LNCaP clone FGC (cell line): ENCODE measurements at places on chromosomes 3 and 15.

- DNase-seq = no peak
Measured at GRCh38 chr3:170585937-170586310, at the start of gene SLC7A14. Gene SLC7A14, minus strand, starts transcription at chr3:170586075. Its CDS starts 59,139 bp downstream, at chr3:170526936.

DNA sequence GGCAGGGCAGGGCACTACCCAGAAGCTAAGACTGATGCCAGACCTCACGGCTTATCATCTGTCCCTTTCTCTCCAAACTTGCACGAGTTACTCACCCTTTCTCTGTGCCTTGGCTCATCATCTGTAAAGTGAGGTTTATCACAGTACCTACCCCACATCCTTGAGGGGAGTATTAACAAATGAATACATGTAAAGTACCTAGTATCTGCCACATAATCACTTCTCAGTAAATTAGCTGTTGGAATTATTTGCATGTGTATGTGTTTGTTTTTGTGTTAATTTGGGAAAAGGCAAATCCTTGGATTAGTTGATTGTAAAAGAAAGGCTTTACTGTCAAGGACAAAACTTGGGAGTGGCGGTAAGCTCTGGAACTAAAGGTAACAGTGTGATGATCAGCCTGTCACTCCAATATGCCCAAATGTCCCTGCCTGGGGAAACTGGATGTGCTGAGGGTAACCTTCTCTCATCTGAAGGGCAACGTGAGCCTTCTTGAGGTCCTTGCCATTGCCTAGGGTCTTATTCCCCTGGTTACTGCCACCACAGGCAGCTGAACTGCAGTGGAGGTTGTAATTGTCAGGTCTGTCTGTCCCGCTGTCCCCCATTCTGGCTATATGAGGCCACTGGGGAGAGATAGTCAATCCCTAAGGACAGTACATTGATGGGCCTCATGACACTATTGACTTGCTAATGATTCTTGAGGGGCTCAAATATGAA is 269.4 kb downstream of the CLSTN2 start:
- DNase-seq = no peak

GRCh38 chr15:58551084-58551763 is 119.4 kb downstream of the LIPC start:
- no peak for DNase-seq

GRCh38 chr15:37907136-37907535 is 27.3 kb upstream of the TMCO5A start:
- DNase-seq = no peak

GRCh38 chr3:129429080-129429451 is 630 bp upstream of the EFCAB12 start:
- no peak for DNase-seq

- DNase-seq = peak; percentile 90
Measured at GRCh38 chr3:170869645-170870593, at the start of gene RPL22L1. Gene RPL22L1, minus strand, starts transcription at chr3:170870195. Its CDS starts 28 bp downstream, at chr3:170870167.

- DNase-seq = no peak
Measured at GRCh38 chr3:189836795-189837194, 205.6 kb downstream of the TP63 start.

DNA sequence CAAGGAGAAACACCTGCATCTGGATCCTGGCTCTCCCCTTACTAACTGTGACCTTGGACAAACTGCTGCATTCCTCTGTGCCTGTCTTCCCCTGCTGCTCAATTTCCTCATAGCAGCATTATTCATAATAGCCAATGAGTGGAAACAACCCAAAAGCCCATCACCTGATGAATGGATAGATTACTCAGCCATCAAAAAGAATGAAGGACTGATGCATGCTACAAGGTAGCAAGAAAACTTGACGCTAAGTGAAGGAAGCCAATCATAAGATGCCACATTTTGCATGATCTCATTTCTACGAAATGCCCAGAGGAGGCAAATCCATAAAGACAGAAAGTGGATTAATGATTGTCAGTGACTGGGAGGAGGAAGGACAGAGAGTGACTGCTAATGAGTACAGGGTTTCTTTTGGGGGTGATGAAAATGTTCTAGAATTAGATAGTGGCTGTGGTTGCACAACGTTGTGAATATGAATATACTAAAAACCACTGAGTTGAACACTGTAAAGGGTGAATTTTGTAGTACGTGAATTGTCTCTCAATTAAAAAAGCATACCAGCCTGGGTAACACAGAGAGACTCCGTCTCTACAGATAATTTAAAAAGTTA is 11.2 kb downstream of the IGDCC4 start:
- DNase-seq = no peak

GRCh38 chr15:49300856-49301255 is 122.2 kb upstream of the FGF7 start:
- no peak for DNase-seq

- DNase-seq = no peak
Measured at GRCh38 chr15:67365994-67366393, 111.4 kb downstream of the IQCH start.

GRCh38 chr3:76972624-76973296 is 67.1 kb upstream of the ROBO2 start:
- DNase-seq = no peak

DNA sequence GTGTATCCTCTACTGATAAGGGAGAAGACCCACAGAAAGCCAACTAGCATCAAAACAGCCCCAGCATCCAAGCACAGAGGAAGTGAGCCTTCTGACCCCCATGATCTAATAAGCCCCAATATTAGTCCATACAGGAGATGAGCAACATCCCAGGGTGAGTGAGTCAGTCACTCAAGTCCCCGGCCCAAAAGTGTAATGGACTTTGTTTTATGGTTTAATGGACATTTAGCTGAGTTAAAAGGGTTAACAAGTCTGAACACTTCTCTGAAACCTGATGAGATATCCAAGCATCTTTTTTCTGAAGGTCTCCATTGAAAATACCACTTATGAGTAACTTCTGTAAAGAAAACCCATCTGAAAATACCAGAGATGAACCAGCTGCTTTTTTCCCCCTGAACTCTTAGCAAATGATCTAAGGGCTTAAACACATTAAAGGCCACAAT is 115.6 kb downstream of the GREM1 start:
- no peak for DNase-seq

DNA sequence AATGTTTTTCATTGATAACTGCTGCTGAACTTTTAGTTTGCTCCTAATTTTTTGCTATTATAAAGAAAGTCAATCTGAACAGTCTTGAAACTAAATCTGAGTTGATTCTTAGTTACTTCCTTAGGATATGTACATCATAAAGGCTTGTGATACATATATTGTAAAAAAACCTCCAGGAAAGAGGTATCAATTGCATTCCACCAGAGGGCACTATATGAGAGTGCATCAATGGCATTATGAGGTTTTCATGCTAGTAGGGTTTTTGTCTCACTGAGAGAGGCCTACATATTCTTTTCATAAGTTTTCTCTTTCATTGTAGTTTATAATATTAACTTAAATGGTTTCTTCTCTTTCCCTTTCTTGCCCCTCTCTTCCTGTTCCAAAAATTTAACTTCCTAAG is 46.9 kb downstream of the PIK3R4 start:
- DNase-seq = peak; percentile 14

- DNase-seq = no peak
Measured at GRCh38 chr3:150484410-150484809, 61.9 kb downstream of the SERP1 start.

DNA sequence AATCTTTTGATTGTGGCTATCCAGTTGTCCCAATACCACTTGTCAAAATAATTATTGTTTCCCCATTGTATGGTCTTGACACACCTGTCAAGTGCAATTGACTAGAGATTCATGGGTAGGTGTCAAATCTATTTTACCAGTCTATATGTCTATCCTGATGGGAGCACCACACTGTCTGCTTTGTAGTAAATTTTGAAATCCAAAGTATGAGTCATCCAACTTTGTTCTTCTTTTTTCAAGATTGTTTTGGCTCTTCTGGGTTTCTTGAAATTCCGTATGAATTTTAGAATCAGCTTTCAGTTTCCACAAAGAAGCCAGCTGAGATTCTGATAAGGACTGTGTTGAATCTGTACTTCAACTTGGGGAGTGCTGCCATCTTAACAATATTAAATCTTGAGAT is 71.9 kb downstream of the CSNK1G1 start:
- no peak for DNase-seq

DNA sequence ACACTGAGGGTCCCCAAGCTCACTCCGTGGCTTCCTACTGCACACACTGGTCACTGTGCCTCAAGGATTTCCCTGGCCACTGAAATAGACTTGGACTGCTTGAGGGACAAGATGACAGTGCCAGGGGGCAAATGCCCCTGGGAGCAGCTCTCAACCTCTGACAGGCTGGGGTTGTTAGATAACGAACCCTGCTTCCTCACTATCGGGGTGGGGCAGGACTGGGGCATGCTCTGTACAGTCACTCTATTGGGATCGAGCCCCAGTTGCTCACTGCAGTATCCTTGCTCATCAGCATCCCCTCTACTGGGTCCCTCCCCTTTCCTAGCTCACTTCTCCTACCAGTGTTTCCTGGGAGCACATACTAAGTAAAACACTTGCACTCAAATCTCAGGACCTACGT is 610.8 kb downstream of the NTRK3 start:
- DNase-seq = no peak

DNA sequence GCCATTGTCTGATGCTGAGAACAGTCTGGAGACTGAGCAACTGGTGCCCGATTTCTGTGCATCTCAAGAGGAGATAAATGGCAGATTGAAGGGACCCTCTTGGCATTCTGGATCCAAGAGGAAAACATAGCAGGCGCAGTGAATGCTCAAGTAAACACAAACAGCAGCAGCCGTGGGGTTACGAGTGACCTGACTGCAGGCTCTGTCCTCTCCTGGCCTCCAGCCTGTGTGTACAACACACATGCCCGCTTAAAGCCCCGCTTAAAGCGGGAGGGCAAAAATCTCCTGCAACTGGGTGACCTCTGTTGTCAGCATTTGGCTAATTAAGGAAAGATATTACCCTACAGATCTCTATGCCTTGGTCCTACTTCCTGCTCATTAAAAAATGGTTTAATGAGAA is 120.5 kb downstream of the GREM1 start:
- no peak for DNase-seq

- no peak for DNase-seq
Measured at GRCh38 chr15:39908186-39908585, 11.9 kb downstream of the GPR176 start.

GRCh38 chr15:35751413-35752133 is 205.6 kb upstream of the DPH6 start:
- peak; percentile 25 for DNase-seq

- DNase-seq = peak; percentile 8
Measured at GRCh38 chr15:80885016-80885579, 104.5 kb downstream of the MESD start.

DNA sequence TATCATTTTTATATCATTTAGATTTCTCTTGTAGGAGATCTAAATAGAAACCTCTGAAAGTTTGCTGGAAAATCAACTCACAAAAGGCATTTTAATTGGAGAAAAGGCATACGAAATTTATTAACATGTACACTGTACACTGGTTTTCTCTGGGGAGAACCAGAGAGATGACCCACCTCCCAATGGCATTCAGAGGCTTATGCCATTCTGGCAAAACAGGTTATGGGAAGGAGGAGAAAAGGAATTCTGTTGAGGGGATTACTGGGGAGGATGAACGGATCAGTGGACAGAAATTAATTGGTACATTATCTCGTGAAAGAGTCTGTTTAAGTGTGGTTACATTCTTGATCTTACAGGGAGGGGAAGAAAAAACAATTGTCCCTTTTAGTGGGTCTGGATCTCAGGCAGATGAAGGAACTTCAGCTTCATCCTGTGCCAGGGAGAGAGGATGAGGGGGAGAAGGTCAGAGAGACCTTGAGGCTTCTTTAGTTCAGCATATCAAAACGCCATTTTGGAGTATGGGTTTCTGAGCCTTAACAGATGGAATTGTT is 16.5 kb downstream of the RAB11A start:
- DNase-seq = no peak

GRCh38 chr3:115165266-115165665 is 18.2 kb upstream of the ZBTB20 start:
- no peak for DNase-seq

DNA sequence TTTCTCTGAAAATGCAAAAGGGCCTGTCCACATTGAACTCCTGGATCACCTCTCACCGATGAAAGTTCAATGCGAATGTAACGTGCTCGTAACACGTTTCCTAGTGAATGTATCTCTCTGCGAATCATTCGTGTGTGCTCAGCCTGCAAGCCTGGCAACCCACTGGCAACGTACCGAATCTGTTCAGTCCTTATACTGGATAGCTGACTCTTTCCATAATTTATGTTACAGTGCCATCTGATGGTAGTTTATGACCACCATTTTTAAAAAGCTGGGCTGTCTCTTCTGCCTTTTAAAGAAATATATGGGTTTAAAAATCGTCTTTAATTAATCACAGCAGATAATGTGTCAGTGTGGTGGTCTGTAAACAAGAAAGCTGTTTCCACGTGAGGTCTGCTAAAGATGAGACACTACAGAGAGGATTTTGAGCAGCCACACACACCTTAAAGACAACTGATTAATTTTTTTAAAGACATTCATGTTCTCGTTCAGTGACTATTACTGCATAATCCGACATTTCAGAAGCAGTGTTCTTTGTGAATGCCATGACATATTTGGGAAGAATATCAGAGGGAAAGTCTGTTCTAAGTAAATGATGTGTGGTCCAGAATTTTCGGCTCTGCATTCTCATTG is 69.4 kb upstream of the FOXP1 start:
- DNase-seq = peak; percentile 71

GRCh38 chr3:122343654-122344053 is 18.6 kb downstream of the CSTA start:
- DNase-seq = no peak

DNA sequence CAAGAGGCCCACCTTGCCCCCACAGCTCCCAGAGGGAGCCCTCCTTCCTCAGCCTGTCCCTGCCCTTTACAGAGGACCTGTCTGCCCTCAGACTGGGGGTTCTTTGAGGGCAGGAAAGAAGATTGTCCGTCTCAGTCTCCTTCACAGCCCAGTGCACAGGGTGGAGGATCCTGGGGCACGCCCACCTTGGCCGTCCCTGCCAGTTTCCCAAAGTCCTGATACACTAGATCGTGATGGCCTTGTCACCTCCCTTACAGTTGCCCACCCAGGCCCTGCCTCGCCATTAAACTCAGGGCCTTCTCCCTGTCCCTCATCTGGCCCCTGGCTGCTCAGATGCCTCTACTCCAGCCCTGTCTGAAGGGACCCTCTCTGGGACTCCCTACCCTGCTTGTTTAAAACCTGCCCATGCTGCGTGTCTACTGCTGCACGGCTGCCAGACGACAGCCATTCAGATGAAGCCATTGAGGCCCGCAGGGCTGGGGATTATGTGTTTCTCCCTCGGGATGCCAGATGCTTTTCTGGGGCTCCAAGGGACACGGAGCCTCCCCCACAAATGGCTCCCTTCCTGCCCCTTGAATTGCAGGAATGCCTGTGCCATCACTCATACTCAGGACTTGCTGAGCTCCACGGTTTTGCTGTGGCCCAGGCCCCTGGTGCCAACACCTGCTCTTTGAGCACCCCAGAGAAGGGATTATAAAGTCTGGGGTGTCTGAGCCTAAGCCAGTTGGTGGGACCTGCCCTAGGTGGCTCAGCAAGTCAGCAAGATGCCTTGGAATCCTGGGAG is 27.8 kb downstream of the ACSBG1 start:
- no peak for DNase-seq

DNA sequence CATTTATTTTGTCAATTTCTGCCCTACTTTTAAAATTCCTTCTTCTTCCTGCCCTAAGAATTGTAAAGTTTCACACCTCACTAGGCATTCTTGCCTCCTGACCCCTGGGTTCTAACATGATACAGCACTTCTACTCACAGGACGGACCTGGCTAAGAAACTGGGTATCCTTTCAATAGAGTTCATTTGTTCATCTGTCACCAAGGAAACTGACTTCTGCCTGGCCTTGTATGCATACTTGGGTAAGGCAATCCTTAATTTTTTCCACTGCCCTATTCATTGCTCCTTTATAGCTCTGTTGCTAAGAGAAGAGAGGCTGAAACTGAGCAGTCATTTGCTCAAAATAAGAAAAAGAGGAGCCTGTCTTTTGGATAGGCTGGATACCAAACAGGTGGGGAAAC is 3.3 kb downstream of the RGMA start:
- no peak for DNase-seq

- no peak for DNase-seq
Measured at GRCh38 chr3:194100856-194101390, 35.0 kb upstream of the HES1 start.
